Aorta (tissue), 5 donors: ENCODE measurements at places on chromosomes 5 and 9. TPM values are rescaled to one million over a fixed set of nuclear protein-coding genes. Genes with fewer than 3 reads are reported as not detected.

GRCh38 chr5:103918668-103919367 lies 356.2 kb upstream of the NUDT12 start:
- DNase-seq, result no peak

The NR6A1 gene
- total RNA-seq, result 0.42 TPM

- no peak for DNase-seq
Observed at GRCh38 chr5:101915554-101915953, 380.5 kb downstream of the SLCO4C1 start.

DNA sequence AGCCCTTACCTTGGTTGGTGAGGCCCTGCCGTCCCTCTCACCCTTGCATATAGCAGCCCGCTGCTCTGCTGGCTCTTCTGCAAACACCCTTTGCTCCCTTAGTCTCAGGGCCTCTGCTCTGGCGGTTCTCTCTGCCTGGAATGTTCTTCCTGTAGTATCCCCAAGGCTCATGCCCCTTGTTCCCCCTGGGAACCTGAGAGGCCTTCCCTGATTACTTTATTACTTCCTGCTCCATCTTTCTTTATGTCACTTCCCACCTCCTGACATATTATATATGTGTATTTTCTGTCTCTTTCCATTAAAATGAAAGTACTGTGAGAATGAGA lies 73.9 kb upstream of the SPRY4 start:
- no peak for DNase-seq

The PCBD2 gene
- total RNA-seq, result 7.5 TPM

- DNase-seq, result peak; percentile 33
Observed at GRCh38 chr5:135073761-135074345, 39.8 kb upstream of the PITX1 start.

GRCh38 chr5:176440927-176441706 lies 7.1 kb upstream of the FAF2 start:
- DNase-seq, result no peak

DNA sequence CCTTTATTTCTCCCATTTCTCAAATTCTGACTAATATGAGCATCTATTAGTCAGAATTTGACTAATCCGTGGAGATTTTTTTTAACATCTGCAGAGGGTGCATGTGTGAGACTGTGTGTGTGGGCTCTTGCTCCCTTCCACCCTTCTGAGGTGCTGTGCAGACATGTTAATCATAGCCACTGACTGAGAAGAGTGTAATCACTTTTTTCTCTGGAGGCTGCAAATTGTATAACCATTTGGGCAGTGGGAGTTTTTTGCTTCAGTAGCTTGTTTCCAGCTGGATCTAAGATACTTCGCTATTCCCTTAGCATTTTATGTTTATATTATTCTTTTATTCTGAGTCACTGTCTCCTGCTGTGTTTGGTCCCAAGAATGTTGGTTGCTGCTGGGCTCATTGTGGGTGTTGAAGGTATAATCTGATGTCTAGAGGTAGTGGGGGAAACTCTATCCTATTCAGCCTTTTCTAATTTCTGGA lies 66.2 kb downstream of the ARHGEF28 start:
- DNase-seq, result no peak

DNA sequence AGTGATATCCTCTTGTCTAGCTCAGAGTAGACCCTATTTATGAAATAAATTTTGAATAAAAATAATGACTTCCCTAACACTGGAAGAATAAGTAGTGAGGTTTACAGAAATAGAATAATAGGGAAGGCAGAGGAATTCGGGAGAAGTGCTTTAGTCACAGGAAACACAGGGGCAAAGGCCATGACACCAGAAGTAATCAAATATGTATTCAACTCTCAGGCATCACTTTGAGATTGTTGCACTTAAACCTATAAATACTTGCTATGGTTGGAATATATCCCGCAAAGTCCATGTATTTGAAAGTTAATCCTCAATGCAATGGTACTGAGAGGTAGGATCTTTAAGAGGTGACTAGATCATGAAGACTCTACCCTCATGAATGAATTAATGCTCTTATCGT lies 166.8 kb downstream of the YIPF5 start:
- no peak for DNase-seq

DNA sequence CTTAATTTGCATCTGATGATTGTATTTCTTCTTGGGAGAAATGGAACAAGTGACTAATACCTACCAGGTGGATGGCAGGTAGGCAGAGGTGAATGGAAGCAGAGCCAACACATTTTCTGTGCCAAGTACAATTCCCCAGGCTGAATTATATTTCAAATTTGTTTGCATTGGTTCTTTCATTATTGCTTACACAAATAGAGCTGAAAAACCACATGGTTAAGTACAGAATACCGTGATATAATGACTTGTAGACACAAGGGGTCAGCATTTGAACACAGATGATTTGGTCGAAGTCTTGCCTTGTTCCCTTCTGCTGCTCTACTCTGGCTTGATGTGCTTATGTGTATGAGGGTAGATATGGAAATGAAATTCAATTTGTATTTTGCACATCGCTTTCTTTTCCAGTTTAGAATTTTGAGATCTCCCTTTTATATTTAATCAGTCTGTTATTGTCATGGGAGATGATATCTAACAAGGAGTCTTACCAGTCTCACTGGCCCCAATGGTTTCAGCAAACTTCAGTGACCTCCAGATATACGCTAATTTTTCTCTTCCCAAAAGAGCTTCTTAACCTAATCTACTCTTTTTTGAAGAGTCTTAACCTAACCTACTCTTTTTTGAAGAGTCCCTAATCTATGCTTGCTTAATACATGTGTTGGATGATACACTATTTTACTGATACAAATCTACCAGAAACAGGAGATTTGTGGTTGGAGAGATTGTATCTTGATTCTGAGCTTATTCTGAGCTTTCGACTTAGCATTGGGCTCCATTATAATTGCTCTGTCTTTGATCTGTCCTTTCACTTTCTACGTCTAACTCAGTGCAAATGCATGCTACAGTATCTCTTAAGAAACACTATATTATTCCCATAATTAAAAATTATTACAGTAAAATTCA lies 88.1 kb downstream of the PCSK1 start:
- DNase-seq, result no peak

DNA sequence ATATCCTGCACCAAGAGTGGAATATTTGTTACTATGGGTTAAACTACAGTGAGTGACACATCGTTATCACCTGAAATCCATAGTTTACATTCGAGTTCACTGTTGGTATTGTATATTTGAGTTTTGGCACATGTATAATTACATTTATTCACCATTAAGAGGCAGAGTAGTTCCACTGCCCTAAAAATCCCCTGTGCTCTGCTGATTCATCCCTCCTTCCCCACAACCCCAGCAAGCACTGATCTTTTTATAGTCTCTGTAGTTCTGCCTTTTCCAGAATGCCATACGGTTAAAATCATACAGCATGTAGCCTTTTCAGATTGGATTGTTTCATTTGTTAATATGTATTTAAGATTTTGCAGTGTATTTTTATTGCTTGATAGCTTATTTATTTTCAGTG lies 495.2 kb downstream of the DIRAS2 start:
- DNase-seq, result no peak

The KYAT1 gene
- total RNA-seq, result 7.5 TPM

The MLANA gene
- not detected for total RNA-seq

The MARCHF6 gene
- 153 TPM for total RNA-seq

DNA sequence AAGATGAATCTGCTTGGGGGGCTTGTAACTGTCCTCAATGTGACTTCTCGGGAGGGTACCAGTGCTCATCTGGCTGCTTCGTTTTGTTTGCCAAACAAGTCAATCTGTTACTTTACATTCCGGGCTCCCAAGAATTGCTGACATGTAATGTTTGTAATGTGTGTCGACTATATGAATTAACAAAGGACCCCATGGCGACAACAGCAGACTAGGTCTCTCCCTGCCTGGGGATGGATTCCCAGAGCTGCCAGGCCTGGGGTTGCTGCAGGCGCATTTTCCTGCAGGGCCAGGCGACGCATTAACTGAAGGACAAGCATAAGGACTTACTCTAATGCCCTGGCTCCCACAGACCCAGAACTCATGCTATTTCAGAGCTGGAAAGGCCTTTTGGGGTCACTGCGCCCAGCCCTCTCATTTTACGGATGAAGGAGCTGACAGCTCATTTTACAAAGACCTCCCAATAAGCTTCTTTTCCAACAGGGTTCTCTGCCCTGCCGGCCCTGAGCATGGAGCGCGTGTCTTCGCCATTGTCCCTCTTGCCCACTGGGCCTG lies 214.8 kb downstream of the TTLL11 start:
- no peak for DNase-seq

GRCh38 chr5:74517700-74518099 lies 122.8 kb downstream of the ENC1 start:
- no peak for DNase-seq

The ZNF608 gene
- total RNA-seq, result 13.2 TPM

GRCh38 chr5:102969641-102970040 lies 150.3 kb downstream of the GIN1 start:
- no peak for DNase-seq

GRCh38 chr5:153988510-153988909 lies 50.2 kb downstream of the FAM114A2 start:
- DNase-seq, result no peak

GRCh38 chr9:580652-581342 lies 260.7 kb upstream of the DMRT1 start:
- DNase-seq, result no peak

DNA sequence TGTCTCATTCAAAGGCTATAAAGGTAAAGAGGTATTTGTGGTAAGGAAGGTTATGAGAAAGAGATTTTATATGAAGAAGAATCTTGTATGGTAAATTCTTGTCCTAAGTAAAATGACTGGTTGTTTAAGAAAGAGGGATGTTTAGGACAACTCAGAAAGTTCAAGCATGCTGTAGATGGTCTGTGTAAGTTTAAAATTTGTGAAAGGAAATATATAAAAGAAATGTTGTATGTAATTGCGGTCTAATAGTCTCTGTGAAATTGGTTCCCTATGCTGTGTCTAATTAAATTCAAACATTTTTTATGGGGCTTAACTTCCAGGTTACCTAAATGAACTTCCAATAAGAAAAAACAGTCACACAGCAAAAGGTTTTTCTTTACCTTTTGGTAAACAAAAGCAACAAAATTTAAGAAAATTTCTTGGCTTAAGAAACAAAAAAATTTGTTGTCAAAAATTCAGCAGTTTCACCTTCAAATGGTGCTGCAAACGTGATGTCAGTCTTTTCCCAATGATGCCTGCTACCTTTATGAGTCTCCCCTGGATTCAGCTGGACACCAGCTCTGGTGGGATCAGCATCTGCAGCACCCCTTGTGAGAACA lies 83.0 kb upstream of the FCN1 start:
- no peak for DNase-seq

DNA sequence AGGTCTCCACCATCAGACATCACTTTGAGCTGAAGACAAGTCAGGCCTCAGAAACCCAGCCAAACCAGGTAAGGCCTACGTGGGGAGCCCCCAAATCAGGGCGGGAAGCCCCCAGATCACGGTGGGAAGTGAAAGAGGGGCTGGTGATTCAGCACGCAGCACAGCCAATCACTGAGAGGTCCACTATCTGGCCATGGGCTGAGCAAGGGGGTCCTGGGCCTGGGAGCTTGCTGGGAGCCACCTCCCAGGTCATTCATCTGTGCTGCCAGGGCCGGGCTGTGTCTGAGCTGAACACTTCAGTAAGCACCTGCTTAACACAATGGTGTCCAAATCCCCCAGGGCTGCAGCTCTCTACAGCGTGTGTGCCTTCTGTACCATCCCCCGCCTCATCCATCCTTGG lies 15.5 kb downstream of the MED10 start:
- no peak for DNase-seq

The SLC25A2 gene
- total RNA-seq, result 0.69 TPM

GRCh38 chr5:112918136-112918535 lies 3.9 kb downstream of the REEP5 start:
- no peak for DNase-seq

The FOXD4 gene
- total RNA-seq, result 0.27 TPM

GRCh38 chr5:111699976-111700375 lies 57.0 kb downstream of the NREP start:
- no peak for DNase-seq

The FANCC gene
- total RNA-seq, result 5.7 TPM

- no peak for DNase-seq
Observed at GRCh38 chr9:78297672-78297961, 692 bp downstream of the PSAT1 start.

- peak; percentile 52 for DNase-seq
Observed at GRCh38 chr9:123318202-123318601, 37.8 kb upstream of the CRB2 start.

The RUSC2 gene
- 65.8 TPM for total RNA-seq

DNA sequence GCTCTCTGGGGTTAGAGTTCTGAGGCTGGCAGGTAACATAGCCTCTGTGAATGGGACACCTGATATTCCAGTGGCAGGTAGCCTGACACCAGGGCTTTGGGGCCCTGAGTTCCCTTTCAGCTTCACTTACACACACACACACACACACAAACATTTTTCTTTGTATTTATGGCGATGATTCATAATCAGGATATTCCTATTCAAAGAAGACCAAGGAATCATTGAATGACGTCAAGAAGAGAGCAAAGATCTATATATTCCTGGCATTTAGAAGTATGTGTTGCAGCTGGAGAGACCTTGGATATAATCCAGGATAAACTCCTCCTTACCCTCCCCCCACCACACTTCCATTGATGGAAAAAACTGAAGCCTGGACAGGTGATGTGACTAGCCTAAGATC lies 7.9 kb upstream of the ENTREP1 start:
- DNase-seq, result no peak

GRCh38 chr9:19049917-19050636 lies 850 bp downstream of the RRAGA start:
- no peak for DNase-seq

DNA sequence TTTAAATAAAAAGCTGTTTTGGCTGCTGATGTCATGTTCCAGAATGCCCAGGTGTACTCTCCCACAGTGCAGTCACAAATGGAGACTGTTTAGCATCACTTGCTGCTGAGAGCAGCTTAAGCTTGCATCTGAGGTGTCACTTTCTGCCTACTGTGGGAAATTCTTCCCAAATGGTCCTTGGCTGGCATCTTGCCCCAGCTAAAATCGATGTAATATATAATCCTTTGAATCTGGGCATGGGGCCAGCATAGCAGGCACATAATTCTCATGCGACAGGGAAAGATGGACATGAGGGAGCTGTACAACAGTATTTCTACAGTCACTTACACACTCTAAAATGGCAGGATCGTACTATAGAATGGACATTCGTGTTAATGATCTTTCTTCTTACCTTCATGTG lies 144.3 kb downstream of the MACIR start:
- DNase-seq, result no peak

- DNase-seq, result no peak
Observed at GRCh38 chr9:137293094-137293481, 9.0 kb downstream of the NRARP start.

The FOXD4L5 gene
- total RNA-seq, result 0.19 TPM

DNA sequence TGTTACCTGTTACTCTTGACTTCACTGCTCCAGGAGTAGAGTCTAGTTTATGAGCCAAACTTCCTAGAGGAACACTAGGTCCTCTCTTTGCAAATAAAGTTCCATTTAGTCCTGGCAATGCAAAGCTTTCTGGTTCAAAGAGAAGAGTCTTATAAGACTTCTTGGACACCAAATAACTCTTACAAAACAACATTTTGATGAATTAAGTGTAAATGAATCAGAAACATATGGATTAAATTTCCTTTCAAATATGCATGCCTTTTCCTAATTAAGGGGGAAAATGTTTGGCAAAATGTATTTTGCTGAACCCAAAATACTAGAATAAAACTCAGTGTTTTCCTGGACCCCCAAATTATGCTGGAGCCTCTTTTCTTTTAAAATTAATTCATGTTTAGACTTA lies 388.0 kb downstream of the FGF10 start:
- no peak for DNase-seq

GRCh38 chr9:22447618-22448305 lies 1.1 kb downstream of the DMRTA1 start:
- DNase-seq, result no peak

The CAMK2A gene
- total RNA-seq, result 0.15 TPM

- DNase-seq, result no peak
Observed at GRCh38 chr5:151676314-151676712, 10.4 kb downstream of the SPARC start.

- DNase-seq, result no peak
Observed at GRCh38 chr5:98927242-98927988, 1.4 kb downstream of the CHD1 start.
